Activated T-helper 1 cell treated with anti-CD3 and anti-CD28 coated beads, Interleukin-12 subunit alpha, Interleukin-12 subunit beta, Interleukin-2, Interleukin-4 antibody, amounts not matched to agents 30 ng/mL and 10 ng/mL and 1 ng/mL, durations not matched to agents 14 hours and 24 hours and 36 hours (primary cell): ENCODE measurements at places on chromosomes 4 and X. TPM values are rescaled to one million over a fixed set of nuclear protein-coding genes. Genes with fewer than 3 reads are reported as not detected.

The CLDN22 gene
- not detected in 2 replicates for total RNA-seq

The TMEM154 gene
- 13.0 and 13.3 TPM in 2 replicates for total RNA-seq

The NPY5R gene
- total RNA-seq = not detected in 2 replicates

The CT83 gene
- not detected in 2 replicates for total RNA-seq

The NCAPG gene
- 43.7 and 46.3 TPM in 2 replicates for total RNA-seq

The ERAS gene
- not detected in 2 replicates for total RNA-seq

The HELT gene
- not detected in 2 replicates for total RNA-seq

The DAPP1 gene
- total RNA-seq = 38.8 and 40.2 TPM in 2 replicates

The CXCL8 gene
- total RNA-seq = 10.7 and 13.4 TPM in 2 replicates

The ARR3 gene
- not detected in 2 replicates for total RNA-seq

The NDP gene
- total RNA-seq = not detected in 2 replicates

The SPON2 gene
- 12.1 and 16.3 TPM in 2 replicates for total RNA-seq

The AMTN gene
- total RNA-seq = not detected in 2 replicates

The TCP11X2 gene
- not detected in 2 replicates for total RNA-seq

The RS1 gene
- total RNA-seq = not detected in 2 replicates

The SLC4A4 gene
- 0.08 and 0.15 TPM in 2 replicates for total RNA-seq

The TMEM271 gene
- not detected in 2 replicates for total RNA-seq

The TEX13D gene
- 0.05 TPM in 1 of 2 replicates, not detected in the other for total RNA-seq

The CYLC1 gene
- not detected in 2 replicates for total RNA-seq

The SULT1E1 gene
- total RNA-seq = not detected in 2 replicates
